ENCODE measurements at places on chromosomes 5 and 9.

GRCh38 chr9:91074866-91075265, 273.2 kb downstream of the SYK start:
- DNase-seq = no peak

GRCh38 chr5:110441035-110441434, 285.4 kb downstream of the TMEM232 start:
- DNase-seq = peak; percentile 31

DNA sequence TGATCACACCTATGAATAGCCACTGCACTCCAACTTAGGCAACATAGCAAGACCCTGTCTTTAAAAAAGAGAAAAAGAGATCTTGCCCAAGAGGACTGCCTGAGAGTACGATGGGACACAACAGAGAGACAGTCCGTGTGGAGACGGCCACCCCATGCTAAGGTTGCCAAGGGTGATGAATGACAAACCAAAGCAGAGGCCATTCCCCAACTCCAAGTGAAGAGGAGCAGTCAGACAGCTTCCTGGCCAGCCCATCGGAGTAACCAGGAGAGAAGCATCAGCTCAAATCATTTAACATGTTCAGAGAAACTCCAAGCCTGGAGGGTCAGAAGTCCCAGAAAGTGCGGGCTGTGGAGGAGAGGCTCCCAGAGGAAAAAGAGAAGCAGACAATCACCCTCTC, 63.9 kb upstream of the SUB1 start:
- DNase-seq = no peak

GRCh38 chr5:64949331-64949730, 180.6 kb downstream of the CWC27 start:
- no peak for DNase-seq

- no peak for DNase-seq
Measured at GRCh38 chr5:134125039-134126015, 10.8 kb downstream of the TCF7 start.

DNA sequence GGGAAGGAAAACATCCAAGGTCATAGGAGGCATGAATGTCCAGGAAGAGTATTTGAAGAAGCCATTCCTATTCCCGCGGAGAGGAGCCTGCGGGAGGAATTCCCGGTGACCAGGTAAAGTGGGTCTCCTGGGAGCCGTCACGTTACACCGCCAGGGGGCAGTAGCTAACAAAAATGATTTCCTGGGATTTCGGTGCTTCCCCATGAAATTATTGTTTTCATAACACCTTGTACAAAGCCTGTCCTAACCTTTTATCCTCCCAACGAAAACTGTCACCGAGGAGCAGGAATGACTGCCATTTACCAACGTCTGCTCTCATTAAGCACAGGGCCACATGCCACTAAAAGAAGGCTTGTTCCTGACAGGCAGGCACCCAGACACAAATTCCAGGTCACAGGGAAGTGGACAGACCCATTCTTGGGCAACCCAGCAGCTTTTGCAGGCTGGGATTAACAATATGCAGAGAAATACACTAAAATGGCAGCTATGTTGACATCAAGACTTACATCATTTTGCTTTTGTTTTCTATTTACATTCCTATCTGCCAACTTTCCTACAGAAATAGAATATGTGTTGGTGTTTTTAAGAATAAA, 41.2 kb upstream of the CTSL start:
- DNase-seq = no peak
